ENCODE measurements at places on chromosomes 3 and 15.

GRCh38 chr3:39502838-39503145, 35.3 kb downstream of the MOBP start:
- DNase-seq: no peak

DNA sequence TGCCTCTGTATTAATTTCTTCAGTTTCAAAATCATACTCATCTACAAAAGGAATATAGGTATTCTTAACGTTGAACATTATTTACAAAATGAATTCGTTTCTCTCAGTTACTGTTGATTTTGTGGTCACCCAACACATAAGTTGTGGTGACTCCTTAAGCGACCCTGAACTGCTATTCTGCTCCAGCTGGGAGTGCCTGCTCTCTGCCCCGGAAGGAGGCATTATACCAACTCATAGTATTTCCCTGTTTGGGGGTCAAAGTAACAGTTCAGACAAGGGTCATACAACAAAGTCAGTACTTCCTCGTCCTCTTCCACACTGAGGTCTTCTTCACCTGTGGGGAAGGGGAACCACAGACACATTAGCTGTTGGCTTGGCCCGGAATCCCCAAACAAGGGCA, 75.7 kb upstream of the FAM3D start:
- DNase-seq: no peak

GRCh38 chr3:126153695-126154360, 26.6 kb downstream of the ALDH1L1 start:
- DNase-seq: no peak

GRCh38 chr3:150222691-150223489, 185.2 kb upstream of the TSC22D2 start:
- DNase-seq: no peak

GRCh38 chr15:98753726-98754656, 105.7 kb downstream of the IGF1R start:
- DNase-seq: no peak

- no peak for DNase-seq
These were observed 36.3 kb downstream of the METTL6 start for GRCh38 chr3:15391007-15391406.

GRCh38 chr15:83206526-83207008, 1.1 kb downstream of the HDGFL3 start:
- no peak for DNase-seq

GRCh38 chr3:162569314-162569713, 1072.7 kb downstream of the OTOL1 start:
- no peak for DNase-seq

DNA sequence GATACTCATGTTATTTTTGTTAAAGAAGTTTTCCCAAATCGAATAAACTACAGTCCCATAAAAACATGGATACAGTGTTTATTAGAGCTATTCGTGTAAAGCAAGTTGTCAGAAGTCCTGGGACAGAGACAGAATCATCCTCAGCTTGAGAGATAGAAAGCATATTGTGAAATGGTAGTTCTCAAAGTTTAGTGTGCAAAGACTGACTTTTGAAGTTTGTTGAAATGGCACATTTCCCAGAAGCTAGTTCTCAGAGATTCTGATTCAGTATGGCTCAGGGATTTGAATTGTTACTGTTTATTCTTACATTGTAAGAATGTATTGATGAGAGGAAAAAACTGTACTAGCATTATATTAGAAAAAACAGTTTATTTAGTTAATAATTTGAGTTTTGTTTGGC, 22.1 kb downstream of the GABRR3 start:
- DNase-seq: no peak

GRCh38 chr3:41111011-41111410, 88.3 kb upstream of the CTNNB1 start:
- DNase-seq: no peak

- DNase-seq: no peak
These were observed 124.1 kb downstream of the TJP1 start for GRCh38 chr15:29698030-29698701.

GRCh38 chr15:101314336-101315125, 19.5 kb upstream of the SNRPA1 start:
- no peak for DNase-seq

- no peak for DNase-seq
These were observed 106.1 kb upstream of the GMNC start for GRCh38 chr3:190968616-190969015.

DNA sequence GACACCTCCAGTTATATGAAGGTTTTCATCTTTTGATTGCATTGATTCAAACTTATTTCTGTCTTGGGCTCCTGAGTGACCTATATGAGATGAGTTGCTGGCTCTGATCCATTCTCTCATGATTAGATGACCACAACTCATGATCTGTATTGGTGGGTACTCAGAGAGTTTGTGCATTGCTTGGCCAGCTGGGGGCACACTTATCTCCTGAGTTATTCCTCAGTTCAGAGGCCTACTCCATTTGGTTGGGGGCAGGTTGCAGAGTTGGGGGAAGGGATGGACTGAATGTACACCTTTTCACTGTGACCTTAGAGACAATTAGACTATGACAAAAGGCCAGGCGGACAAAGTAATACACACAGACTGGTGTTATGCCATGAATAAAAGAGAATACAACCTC, 166.2 kb upstream of the SEMA6D start:
- no peak for DNase-seq

DNA sequence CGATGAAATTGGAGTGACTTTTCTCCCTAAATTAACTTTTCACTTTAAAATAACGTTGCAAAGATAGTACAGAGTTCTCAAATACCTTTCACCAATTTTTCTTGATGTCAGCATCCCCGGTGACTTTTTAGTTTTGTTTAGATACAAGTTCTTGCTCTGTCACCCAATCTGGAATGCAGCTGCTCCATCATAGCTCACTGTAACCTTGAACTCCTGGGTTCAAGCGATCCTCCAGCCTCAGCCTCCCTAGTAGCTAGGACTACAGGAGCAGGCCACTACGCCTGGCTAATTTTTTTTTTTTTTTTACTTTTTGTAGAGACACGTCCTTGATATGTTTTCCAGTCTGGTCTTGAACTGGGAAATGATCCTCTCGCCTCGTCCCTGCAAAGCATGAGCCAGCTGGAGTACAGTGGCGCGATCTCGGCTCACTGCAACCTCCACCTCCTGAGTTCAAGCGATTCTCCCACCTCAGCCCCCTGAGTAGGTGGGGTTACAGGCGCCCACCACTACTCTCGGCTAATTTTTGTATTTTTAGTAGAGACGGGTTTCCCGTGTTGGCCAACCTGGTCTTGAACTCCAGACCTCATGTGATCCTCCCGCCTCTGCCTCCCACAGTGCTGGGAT, 747 bp downstream of the NSUN3 start:
- DNase-seq: no peak

GRCh38 chr3:179956416-179956830, 80.3 kb downstream of the PEX5L start:
- DNase-seq: no peak

DNA sequence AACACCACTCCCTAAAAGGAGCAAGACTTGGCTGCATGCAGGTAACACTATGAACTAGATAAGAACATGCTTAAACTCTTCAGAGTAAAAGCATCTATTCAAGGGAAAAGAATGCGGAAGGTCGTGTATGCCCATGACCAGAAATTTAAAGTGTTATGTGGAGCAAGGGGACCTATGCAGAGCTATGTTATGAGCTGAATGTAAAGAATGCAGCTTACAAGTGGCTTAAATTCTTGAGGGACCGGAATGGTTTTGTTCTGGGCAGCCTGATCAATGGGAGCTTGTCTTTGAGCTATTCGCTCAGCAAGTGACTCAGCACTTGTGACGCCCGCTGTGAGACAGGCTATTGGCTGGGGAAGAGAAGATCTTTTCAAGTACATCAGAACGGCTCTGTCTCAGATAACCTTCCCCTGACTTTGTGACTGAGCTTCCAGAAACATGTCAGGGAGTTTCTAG, 367.5 kb upstream of the THBS1 start:
- DNase-seq: peak; percentile 8

GRCh38 chr15:34360298-34360697, 6.7 kb downstream of the LPCAT4 start:
- no peak for DNase-seq

- no peak for DNase-seq
These were observed 90.8 kb downstream of the CRTC3 start for GRCh38 chr15:90620379-90621067.

- DNase-seq: no peak
These were observed 500 bp downstream of the PARP6 start for GRCh38 chr15:72271895-72272212.

GRCh38 chr3:128001576-128001975, 50.7 kb upstream of the SEC61A1 start:
- DNase-seq: no peak

- DNase-seq: peak; percentile 69
These were observed 640 bp downstream of the MB21D2 start for GRCh38 chr3:192917028-192917403.

DNA sequence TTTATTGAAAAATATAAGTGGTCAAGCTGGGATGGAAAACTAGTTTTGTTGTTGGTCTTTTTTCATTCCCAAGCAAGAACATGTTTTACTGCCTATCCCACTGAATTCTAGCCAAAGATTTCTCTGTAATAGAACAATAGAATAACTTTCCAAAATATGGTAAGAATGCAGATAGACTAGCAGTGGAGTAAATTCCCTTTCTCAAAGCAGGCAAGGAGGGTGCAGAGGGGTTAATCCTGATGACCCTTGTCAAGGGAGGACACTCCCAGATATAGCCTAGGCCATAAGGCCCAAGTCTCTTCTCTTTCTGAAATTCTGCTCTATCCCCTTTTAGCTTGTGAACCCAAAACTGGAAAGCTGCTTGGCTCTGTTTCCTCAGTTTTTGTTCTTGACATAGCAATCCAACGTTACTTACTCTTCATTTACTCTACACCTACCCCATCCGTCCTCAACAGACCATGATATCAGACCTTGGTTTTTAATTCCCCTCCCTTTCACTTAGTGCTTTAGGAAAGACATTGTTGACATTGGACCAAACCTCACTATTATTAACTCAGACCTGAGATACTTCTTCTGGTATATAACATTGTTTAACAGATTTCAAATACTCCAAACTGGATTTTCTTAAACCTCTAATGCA, 453.6 kb upstream of the THBS1 start:
- DNase-seq: no peak

DNA sequence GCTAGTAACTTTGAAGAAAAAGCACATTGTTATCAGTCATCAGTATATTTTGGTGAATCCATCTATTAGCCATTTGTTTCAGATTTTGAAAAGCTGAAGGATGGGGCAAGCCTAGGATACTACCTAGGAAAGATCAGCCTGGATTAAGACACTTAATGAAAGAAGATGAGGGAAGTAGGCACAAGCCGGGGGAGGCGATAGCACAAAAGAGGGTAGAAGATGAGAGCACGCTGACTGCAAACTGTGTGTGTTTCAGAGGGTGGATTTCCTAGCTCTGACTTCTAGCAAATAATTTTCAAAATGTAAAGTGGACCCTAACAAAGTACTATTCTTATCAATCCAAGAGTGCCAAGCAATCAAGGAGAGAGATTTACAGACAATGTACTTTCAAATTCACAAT, 22.2 kb upstream of the SOX2 start:
- DNase-seq: no peak

- DNase-seq: no peak
These were observed 227.6 kb downstream of the ZPLD1 start for GRCh38 chr3:102662498-102662772.

GRCh38 chr15:43941071-43941470, 114.3 kb downstream of the WDR76 start:
- DNase-seq: no peak

GRCh38 chr3:21154911-21155310, 596.1 kb downstream of the ZNF385D start:
- DNase-seq: no peak

- no peak for DNase-seq
These were observed 41.5 kb downstream of the SEMA3G start for GRCh38 chr3:52403271-52403841.

DNA sequence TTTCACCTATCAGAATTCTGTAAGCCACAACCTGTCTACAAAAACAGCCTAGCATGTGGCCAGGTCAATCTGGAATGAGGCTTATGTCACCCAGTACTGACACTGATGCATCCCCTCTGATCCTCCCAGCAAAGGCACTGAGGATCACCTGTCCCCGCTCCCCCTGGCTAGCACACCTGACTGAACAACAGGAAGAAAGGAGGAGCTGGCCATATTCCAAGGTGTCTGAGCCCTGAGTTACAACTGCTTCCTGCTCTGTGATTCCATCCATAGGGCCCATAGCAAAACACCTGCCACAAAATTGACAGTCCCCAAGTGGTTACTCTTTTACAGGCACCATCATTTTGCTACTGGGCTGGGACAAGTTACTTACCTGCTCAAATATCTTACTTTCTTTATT, 555.5 kb upstream of the CFAP20DC start:
- DNase-seq: no peak

GRCh38 chr15:72964135-72964534, 88.1 kb upstream of the NEO1 start:
- DNase-seq: no peak

DNA sequence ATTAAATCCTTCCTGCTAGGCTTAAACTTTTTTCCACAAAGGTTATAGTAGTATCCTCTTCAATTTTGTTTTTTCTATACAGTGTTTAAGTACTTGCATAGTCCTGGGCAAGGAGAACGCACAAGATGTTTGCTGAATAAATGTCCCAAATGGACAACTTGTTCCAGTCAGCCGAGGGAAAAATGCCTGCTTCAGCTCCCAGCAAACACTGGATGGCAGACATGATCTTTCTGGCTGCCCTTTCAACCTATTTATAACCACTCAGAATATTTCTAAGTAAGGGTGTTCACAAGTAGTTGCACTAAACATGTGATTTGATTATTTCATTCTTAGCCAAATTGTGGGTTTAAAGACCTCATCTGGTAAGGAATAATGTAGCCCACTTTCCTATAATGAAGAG, 29.8 kb downstream of the GNB4 start:
- DNase-seq: peak; percentile 22

DNA sequence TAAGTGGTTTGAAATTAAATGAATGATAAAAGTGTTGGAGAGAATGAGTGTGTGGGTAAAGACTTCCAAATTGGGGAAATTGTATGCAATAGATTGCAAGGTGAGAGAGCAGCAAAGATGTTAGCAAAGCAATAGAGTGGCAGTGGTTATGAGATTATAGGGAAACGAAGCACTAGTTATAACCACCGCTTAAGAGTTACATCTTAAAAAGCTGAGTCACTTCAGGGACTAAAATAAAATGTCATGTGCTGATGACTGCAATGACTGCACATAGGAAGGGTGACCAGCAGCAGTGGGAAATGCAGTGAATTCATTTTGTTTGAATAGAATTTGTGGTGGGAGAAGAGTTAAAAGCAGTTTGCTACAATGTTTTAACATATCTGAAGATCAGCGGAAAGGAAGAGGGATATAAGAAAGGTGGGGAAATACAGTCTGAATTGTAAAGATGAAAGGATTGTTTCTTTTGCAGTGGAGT, 127.3 kb downstream of the RAP2B start:
- no peak for DNase-seq
